ENCODE measurements at places on chromosomes 12 and 14. TPM values are rescaled to one million over a fixed set of nuclear protein-coding genes. Genes with fewer than 3 reads are reported as not detected.

The SLC38A4 gene
- total RNA-seq = 2.7 TPM

The RPGRIP1 gene
- total RNA-seq = 0.10 TPM

The FAM181A gene
- not detected for total RNA-seq

The SVOP gene
- total RNA-seq = 0.30 TPM

The DYRK4 gene
- 26.3 TPM for total RNA-seq

The PSMC1 gene
- 83.5 TPM for total RNA-seq

The ANKRD33 gene
- not detected for total RNA-seq

The ANKS1B gene
- total RNA-seq = 10.7 TPM

The TAC3 gene
- not detected for total RNA-seq

The LBHD2 gene
- not detected for total RNA-seq

The BCL11B gene
- 17.6 TPM for total RNA-seq

The CCDC175 gene
- not detected for total RNA-seq

The GPD1 gene
- 163 TPM for total RNA-seq

The GLIPR1L1 gene
- not detected for total RNA-seq

The EPS8 gene
- 71.0 TPM for total RNA-seq

The MUCL1 gene
- total RNA-seq = 90.0 TPM

The FOXA1 gene
- 0.59 TPM for total RNA-seq

The BDKRB2 gene
- 2.7 TPM for total RNA-seq

The TAS2R9 gene
- total RNA-seq = not detected

The RFLNA gene
- 8.8 TPM for total RNA-seq

The TAS2R8 gene
- not detected for total RNA-seq

The PARP11 gene
- total RNA-seq = 5.2 TPM

The CSRP2 gene
- total RNA-seq = 13.3 TPM

The EVL gene
- total RNA-seq = 46.1 TPM

The NFKBIA gene
- total RNA-seq = 238 TPM

The KRT71 gene
- total RNA-seq = 454 TPM
